ENCODE measurements at places on chromosomes 11 and 22.
A peak's percentile ranks its signal among the peaks of the same experiment; 100 is the strongest.

DNA sequence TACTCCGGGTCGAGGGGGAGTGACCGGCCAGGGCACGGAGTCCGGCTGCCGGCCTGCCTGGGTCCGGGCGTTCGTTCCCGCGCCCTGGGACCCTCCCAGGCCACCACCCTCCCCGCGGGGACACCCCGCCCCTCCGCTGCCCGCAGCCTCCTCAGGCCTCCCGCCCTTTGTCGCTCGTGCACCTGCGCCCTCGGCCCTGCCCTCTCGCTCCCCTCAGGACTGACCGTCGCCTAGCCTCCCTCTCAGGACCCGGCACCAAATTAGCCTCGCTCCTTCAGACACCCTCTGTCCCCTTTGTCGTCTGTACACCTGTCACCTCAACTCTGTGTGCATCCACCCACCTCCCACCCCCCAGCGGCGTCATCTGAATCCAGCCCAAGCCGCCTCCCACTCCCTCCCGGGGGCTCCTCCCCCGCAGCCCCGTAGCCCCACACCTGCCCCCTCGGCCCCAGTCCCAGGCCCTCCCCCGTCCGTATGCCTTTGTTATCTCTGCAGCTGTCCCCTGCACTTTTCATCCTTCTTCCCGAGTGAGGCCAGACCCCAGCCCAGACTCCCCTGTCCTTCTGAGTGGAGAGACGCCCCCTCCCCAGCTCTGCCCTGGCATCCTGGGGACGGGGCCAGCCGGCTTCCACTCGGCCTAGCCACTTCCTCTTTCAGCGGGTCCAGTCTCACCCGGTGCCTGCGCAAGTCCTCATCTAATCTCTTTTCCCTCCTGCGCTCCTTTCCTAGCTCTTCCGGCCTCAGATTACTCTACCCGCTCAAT, 643 bp downstream of the TIGD3 start:
- DNase-seq = peak; percentile 63

DNA sequence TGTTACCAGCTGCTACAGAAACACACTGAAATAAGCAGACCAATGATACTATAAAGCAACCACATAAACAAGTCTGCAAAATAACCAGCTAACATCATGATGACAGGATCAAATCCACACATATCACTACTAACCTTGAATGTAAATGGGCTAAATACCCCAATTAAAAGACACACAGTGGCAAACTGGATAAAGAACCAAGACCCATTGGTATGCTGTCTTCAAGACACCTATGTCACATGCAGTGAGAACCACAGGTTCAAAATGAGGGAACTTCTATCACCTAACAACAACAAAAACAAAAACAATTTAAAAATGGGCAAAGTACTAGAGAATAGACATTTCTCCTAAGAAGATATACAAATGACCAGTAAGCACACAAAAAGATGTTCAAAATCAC, 89.9 kb downstream of the ARHGAP32 start:
- DNase-seq = no peak

DNA sequence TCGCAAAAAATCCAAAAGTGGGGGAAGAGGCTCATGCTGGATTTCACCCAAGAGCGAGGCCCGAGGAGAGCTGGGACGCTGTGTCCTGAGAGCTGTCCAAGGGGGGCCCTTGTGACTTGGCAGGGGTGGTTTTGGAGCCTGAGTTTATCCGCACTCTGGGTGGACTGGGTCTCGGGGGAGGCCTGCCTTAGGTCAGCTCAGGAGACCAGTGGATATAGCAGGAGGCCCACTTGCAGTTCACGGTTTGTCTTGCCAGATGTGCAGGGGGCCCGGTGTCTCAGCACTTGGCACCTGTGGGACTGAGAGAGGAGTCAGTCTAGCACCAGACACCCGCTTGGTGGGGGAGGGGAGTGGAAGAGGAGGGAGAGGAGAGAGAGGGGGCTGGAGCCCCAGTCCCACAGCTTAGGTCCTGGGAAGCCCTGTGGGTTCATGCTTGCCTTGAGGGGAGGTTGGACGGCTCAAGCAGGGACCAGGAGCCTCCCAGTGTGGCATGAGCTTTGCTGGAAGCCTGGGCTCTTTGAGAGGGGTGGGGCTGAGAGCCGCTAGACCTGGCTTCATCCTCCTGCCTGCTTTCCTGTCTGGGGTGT, 33.4 kb downstream of the PARVB start:
- no peak for DNase-seq

- no peak for DNase-seq
Observed at GRCh38 chr22:25485626-25486545, 78.6 kb upstream of the GRK3 start.

DNA sequence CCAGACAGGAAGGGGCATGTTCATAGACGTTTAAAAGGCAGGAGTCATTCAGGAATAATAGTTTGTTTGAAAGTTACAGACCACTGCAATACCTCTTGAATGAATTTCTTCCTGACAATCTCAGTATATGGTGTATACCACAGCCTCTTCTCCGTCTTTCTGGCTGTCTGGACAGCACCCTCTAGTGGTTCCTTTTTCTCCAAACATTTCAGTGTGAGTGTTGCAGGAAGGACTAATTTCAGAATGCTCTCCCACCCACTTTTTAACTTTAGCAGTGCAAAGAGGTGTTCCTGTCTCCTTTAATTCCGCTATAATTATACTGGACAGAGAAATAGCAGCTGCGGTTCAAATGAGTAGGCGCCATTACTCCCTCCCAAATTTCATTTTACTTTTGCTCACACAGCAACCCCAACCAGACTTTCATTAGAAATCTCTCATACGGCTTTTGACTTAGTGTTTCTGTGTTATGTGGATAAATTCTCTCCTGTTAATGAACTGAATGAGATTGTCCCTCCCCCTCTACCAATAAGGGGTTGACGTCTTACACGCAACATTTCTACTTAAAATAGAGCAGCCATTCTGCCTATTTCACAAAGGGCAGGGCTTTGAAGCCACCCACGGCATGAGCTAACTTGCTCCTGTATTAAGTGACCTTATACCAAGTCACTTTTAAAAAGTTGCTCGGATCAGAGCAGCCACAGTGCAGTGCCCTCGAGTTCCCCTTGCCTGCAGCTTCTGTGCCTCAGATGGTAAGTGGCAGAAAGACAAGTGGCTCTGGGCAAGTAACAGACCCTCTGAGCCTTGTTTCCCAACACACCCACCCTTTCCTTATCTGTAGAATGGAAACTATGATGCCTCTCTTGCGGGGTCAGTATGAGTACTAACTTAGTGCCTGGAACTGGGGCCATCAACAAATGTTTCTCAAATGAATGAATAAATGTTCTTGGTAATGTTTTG, 368.6 kb downstream of the OPCML start:
- DNase-seq = no peak

DNA sequence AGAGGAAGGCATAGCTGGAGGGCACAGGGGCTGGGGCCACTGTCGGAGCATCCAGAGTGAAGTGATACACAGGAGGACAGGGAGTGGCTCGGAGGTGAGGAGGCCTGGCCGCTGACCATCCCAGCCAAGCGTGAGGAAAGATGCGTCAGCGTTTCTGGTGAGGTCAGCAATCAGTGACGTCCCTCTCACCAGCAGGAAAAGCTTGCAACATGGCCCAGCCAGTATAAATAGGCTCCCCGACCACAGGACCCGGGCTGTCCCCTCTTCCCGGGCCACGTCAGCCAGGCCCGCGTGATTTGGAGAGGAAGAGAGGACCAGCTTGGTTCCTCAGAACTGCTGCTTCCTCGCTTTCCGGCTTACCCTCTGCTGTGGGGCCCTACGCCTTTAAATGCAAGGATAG, 4.2 kb upstream of the OSM start:
- no peak for DNase-seq

DNA sequence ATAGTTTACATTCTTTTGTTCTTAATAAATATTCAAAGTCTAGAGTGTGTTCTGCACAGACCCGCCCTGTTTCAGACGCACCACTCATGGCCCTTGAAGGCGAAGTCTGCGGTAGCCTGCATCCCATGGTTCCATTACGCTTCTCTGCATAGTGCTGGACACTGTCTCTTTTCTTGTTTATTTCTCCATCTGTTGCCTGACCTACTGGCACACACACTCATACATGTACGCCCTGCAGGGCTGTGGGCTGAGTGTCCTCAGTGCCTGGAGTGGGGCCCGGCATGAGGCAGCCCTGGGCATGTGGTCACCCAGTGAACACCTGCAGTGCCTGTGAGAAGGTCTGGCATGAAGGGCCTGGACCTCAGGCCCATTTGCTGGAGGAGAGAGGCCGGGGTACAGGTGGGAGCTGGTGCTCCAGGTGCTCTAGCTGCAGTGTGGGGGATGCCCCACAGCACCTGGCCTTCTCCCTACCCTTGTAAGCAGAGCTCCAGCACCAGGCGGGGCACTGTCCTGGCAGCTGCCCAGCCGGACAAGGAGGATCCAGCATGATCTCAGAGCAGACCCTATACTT, 404.1 kb downstream of the TBC1D22A start:
- no peak for DNase-seq

DNA sequence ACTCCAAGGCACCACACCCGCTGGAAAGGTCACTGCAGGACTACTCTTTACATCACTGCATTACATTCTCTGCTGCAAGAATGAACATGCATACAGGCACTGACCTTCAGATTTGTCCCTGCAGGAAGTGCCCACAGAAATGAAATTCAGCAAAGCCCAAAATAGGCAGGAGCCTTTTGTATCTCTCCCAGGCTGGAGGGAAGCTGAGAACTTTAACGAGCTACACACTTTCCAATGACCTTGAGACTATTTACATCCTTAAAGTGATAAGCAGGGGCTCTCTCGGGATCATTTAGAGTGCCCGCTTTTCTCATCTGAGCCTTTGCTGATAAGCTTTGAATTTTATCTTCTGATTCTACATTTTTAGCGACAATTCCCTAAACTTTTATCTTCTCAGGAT, 12.5 kb downstream of the FEZ1 start:
- no peak for DNase-seq

DNA sequence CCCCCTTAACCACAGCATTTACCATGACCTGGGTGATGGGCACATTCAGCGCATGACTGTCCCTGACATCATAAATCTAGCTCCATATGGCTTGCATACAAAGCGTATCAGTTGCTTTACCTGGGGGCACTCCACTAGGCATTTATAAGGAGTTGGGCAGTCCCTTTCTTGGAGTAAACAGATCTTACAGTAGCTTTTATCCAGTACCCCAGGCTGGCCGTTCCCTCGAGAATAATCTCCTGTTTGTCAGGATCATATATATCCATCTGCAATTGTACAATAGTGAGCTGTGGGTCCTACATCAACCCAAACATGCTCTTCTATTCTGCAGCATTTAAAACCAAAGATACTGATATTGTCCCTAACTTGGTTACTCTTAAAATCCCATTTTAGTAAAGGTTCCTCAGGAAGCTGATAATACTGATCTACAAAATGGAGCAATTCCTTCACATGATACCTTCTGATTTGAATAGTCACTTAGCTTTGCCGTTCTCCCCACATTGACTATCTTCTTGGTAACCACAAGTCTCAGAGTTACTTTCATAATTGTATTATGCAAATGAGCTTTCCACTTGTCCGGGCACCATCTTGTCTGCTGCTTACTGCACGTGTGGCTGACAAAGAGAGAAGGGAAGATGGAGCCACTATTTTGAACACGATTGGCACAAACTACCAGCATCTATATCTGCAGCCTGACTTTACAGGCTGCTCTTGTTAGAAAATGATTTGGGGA, 205.0 kb downstream of the CWF19L2 start:
- DNase-seq = no peak

DNA sequence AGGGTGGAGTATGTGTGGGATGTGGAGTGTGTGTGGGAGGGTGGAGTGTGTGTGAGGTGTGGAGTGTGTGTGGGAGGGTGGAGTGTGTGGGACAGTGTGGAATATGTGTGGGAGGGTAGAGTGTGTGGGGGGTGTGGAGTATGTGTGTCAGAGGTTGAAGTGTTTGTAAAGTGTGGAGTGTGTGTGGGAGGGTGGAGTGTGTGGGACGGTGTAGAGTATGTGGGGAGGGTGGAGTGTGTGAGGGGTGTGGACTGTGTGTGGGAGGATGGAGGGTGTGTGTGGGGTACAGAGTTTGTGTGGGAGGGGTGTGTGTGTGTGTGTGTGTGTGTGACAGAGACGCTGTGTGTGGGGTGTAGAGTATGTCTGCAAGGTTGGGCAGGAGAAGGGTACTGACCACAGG, 355.5 kb downstream of the CADM1 start:
- no peak for DNase-seq

- no peak for DNase-seq
Observed at GRCh38 chr11:71211631-71212030, 40.7 kb downstream of the SHANK2 start.

DNA sequence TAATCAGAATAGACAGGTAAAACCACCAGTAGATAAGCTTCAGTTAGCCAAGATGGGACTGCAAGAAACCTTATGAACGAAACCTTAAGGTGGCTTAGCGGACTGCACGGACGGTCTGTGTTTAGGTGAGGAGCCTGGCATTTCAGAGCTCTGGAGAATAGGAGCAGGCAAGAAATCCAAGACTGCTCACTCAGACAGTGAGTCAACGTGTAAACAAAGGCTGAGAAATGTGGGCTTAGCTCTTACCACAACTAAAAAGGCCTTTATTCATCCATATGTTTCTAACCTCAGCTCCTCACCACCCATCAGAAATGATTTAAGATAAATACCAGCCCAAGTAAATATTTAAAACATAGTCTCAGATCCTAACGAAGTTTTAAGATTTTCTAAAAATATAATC, 657.7 kb downstream of the OPCML start:
- DNase-seq = no peak

GRCh38 chr11:31106326-31106725, 263.2 kb downstream of the DCDC1 start:
- no peak for DNase-seq

GRCh38 chr11:17449158-17449557, 27.5 kb downstream of the ABCC8 start:
- no peak for DNase-seq

- no peak for DNase-seq
Observed at GRCh38 chr11:107583629-107584195, 7.2 kb upstream of the ELMOD1 start.

GRCh38 chr22:40176921-40177737, 596 bp upstream of the TNRC6B start:
- DNase-seq = peak; percentile 56
